ENCODE measurements at places on chromosomes 12 and 14.

DNA sequence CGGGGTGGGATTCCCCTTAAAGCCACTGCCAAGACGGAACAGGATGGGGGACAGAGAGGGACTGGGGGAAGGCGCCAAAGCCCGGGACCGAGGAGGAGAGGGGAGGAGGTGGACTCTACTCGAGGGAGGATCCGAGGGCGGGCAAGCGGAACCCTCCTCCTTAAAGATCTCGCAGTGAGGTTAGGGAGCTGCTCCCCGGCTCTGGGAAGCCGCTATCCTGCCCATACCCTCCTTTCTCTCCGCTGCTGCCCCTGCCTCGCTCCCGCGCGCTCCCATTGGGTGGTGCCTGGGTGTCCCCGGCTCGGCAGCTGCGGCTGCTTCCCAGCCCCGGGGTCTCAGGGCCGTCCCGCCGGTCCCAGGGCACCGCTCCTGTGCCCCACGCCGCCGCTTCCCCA lies 16.4 kb downstream of the KRT18 start:
- no peak for DNase-seq

DNA sequence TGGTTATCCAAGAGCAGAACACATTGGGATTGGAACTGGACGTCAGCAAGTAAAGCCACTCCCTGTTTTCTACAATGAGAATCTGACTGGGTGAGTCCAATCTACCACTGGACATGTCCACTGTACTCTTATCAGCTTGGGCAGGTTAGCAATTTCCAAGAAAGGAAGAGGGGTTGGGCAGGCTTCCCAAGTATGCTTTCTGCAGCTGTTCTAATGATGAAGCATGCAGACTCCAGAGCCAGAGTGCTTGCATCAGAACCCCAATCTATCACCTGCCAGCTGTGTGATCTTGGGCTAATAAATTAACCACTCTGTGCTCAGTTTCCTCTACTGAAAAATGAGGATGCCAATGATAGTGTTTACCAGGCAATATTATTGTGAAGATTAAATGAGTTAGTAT lies 92.0 kb downstream of the EMP1 start:
- no peak for DNase-seq

DNA sequence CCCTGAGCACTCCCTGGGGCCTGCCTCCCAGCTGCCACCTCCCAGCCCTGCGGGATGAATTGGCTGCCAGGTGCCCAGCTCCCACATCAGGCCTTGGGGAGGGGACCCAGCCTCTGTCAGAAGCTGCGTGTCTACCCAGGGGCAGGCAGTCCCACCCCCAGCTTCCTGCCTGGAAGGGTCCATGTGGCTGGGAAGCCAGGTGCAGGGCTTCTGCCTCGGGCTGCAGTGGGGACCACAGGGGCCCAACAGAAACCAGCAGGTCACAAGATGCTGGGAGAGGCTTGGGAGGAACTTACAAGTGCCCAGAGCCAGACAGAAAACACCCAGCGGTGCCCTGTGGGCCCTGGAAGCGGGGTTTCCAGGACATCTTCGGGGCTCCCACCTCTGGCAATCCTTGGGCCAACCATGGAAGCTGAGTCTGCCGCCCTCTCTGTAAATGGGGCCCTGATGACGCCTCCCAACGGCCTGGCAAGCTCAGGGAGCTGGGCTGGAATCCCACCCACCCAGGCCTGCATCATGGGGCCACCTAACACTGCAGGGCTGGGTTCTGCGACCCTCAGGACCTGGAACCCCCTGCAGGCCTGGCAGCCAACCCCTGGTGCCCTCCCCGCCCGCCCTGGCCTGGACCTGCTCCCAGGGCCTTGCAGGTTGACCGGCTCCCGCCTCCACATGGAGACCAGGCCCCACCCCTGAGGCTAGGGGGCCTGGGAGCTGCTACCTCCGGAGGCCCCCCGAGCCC lies 36.6 kb downstream of the CCNK start:
- no peak for DNase-seq

DNA sequence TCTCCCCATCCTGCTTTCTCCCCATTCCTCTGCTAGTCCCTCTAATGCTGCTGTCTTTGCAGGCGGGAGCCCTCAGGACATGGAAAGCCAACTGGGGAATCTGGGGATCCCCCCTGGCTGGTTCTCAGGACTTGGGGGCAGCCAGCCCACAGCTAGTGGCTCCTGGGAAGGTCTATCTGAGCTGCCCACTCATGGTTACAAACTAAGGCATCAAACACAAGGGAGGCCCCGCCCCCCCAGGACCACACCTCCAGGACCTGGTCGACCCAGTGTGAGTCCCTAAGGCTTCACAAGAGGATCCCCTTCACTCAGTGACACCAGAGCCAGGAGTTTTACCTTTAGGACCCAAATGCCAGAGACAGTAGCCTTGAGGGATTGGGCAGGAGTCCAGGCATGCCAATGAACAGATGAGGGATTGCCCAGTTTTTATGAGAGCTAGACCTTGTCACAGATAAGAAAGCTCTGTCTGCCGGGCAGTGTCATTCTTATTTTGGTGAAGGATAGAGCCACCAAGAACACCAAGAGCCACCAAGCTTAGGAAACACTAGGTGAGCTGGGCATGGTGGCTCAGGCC lies 8.0 kb upstream of the CPNE6 start:
- DNase-seq: no peak

- no peak for DNase-seq
Measured at GRCh38 chr12:123270214-123271000, 1.2 kb downstream of the CDK2AP1 start.

GRCh38 chr12:51087818-51088217 lies 4.4 kb upstream of the CSRNP2 start:
- DNase-seq: no peak

DNA sequence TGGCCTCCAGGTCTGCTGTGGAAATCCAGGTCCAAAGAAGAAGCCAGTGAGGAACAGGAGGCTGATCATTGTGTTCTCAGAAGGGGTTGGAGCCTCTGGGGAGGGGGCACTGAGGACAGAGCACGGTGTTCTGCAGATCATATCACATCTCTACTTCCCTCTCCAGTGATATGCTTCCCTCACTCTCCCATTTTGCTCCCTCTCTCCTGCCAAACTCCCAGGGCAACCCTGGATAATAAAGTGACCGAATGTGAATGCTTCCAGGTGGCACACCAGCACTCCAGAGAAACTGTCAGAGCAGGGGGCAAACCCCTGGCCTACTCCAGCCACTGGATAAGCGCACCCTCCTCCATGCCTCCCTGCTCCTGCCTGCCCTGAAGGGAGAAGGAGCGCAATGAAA lies 57.8 kb downstream of the DPF3 start:
- DNase-seq: no peak

DNA sequence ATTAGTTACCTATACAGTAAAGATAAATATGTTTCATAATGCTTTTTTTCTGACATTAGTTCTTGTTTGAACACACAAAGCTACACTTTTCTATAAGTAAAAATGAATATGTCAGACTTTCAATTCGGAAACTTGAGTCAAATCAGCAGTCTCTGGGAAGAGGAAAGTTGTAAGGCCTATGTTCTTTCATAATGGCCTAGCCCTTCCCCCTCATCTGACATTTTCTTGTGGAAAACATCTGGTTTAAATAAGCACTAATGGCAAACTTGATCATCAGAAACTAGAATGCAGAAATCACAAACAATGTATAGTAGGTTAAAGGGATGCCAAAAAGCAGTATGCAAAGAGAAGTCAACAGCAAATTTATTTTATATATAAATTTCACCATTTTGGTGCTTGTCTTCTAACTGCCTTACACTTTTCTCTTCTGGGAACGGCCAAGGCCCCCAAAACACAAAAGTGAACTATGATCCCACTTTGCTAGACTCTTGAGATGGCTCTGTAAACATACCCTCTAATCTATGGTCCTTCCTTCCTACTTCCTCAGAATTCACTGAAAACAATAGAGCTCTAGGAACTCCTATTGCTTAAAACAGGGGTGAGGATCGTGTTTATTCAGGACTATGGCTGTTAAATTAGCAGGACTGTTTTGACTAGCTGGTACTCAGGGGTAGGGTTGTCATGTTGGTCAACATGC lies 444.1 kb downstream of the RAD51B start:
- no peak for DNase-seq

GRCh38 chr14:31243860-31244259 lies 36.3 kb upstream of the HECTD1 start:
- DNase-seq: no peak
